ENCODE measurements at places on chromosomes 4 and X.

DNA sequence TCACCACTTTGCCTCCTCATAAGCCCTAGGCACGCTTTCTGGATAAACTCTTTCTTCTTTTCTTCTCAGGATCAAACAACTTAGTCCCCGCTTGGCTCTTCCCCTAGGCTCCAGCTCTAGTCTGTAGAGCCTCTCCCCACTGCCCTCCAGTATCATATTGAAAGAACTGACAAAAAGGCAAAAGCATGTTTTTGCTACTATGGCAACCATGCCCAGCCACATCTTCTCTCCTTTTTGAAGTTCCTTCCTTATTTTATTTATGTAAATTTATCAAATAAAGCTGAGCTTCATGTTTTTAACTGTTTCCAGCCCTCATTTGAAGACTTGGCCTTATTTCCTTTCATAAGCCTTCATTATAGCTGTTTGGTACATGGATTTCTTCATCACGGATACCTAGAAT is 86.0 kb upstream of the LIMCH1 start:
- DNase-seq: no peak

DNA sequence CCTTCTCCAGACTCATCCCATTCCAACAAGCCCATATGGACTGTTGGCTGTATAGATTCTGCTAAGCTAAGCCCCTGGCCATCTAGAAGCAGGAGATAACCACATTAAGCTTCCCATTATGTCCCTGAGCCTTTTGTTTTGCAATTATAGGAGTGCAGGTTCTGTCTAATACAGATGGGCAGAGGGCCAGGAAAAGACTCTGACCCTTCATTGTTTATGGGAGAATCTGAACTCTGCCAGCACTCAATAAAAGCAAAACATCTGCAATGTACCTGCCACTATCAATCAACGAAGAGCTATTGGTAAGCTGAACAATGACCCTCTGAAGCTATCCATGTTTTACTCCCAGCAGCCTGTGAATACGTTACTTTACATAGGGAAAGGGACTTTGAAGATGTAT is 207.3 kb upstream of the CLNK start:
- DNase-seq: no peak

DNA sequence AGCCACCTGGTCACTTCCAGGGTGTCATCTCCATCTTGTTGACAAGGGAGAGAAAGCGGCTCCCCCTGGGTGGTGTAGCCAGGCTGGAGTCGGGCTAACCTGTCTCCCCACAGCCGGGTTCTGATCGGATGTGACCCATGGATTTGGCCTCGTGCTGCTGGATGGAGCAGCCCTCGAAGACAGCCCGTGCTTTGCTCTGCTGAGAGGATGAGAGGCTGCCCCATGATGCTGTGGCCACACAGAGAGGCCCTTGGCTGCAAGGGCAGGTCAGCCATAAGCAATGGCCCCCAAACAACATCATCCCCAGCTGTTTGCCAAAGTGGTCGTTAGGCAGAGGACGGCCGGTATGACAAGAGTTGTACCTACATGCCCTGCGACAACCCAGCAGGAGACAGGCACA is 106.6 kb downstream of the HMX1 start:
- DNase-seq: no peak

- no peak for DNase-seq
These were observed 1087.4 kb upstream of the SLIT2 start for GRCh38 chr4:19164334-19164733.

DNA sequence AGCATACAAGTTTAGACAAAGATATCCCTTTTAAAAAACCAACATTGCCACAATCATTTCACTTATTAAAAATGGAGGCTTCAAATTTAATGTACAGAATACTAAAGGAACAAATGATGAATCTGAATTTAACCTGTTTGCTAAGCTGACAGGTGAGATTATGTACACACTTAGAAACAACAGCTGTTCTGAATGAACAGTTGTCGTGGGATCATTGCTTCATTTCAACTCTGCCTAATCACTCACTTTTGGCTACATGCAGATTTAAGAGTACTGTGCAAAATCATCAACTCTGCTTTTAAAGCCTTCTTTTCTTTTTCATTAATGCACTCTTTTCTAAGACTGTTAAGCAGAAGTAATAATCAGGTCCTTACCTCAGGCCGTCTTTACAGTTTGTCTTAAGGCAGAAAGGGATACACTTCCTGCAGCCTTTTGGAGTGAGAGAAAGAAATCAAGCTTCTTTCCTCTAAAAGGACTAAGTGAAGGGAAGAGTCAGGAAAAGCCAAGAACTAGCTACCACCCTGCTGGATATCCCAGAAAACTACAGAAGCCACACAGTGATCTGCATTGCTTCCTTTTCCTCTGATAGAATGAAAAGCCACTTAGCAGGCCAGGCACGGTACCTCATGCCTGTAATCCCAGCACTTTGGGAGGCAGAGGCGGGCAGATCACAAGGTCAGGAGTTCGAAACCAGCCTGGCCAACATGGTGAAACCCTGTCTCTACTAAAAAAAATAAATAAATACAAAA is 54.7 kb upstream of the NPNT start:
- no peak for DNase-seq

DNA sequence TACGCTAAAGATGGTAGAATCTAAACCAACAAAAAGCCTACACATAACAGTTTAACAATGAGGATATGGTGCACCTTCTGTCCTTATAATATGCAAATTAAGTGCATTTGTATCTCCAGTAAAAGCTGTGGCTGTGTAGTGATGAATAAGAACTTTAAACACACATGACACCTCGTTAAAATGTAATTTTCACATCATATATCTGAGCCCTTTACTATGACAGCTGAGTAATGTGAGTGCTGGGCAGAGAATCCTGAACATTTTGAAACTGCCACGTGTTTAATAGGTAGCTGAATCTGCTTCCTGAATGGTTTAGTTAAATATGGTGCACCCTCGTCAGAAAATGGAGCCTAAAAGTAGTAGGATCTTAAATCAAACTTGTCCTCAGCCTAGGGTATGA is 540.8 kb downstream of the ADGRL3 start:
- no peak for DNase-seq

- peak; percentile 71 for DNase-seq
These were observed 17.6 kb upstream of the PRPS1 start for GRCh38 chrX:107610667-107611066.

DNA sequence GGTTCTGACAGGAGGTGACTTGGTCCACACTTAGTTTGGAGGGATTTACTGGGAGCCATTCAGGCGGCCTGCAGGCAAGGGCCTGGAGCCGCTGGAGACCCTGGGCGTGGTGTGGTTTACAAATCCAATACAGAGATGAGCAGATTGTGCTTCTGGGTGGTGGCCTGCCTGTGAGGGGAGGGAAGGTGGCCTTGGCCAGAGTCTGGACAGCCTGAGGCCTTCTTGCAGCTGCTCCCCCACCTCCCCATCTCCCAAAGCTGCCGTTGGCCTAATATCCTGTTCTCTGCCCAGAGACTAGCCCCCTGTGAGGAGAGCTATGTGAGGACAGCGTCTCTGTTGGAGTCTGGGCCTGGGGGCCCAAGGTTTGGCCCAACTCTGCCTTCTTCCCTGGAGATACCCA is 163.9 kb upstream of the MAMLD1 start:
- no peak for DNase-seq

GRCh38 chrX:56764975-56765791 is 36.1 kb downstream of the NBDY start:
- DNase-seq: no peak

GRCh38 chr4:55754754-55755350 is 64.7 kb upstream of the EXOC1L start:
- DNase-seq: peak; percentile 39

DNA sequence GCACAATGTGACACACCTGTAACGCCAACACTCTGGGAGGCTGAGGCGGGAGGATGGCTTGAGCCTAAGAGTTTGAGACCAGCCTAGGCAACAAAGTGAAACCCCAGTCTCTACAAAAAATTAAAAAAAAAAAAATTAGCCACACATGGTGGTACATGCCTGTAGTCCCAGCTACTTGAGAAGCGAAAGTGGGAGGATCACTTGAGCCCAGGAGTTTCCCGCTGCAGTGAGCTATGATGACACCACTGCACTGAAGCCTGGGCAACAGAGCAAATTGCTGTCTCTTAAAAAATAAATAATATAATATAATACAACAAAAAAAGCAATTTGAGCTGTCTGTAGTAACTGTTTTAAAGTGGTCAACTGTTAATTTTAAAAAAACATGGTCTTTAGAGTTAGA is 13.2 kb downstream of the SPOCK3 start:
- no peak for DNase-seq

DNA sequence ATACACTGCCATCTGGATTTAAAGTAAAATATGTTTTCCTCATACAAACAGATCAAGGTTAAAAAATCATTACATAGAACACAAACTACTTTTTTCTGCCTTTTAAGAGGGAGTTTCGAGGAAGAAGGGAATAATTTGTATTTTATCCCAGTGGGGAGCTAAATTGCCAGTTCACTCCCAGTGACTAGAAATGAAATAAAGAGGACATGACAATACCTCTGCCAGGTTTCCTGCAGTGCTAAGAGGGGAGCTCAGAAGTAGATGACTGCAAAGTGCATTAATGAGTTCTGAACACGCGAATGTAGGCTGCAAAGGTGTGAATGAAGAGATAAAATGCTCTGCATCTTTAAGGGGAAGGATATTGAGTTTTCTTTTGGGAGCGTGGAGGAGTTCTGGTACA is 69.7 kb downstream of the SRPX start:
- no peak for DNase-seq
